ENCODE measurements at places on chromosomes 1 and 21.

- no peak for DNase-seq
These were observed 58.3 kb upstream of the ARTN start for GRCh38 chr1:43875331-43875730.

GRCh38 chr1:235169986-235170385 lies 8.9 kb upstream of the RBM34 start:
- DNase-seq: no peak

DNA sequence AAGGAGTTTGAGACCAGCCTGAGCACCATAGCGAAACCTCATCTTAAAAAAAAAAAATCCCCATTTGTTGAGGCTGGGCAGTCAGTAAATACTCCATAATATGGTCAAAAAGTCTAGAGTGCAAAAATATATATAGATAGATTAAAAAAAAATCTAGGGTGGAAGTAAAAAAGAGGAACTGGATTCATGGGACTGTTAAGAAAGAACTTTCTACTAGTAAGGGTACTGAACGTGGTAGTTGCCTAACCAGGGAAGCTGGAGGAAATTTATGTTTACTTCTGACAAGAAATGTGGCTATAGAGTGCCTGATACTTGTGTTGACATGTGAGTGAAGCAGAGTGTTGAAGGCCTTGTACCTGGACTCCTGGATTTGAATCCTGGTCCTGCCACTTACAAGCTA lies 265.9 kb upstream of the FAM78B start:
- no peak for DNase-seq

- no peak for DNase-seq
These were observed 345.4 kb downstream of the HHAT start for GRCh38 chr1:210674151-210674550.

DNA sequence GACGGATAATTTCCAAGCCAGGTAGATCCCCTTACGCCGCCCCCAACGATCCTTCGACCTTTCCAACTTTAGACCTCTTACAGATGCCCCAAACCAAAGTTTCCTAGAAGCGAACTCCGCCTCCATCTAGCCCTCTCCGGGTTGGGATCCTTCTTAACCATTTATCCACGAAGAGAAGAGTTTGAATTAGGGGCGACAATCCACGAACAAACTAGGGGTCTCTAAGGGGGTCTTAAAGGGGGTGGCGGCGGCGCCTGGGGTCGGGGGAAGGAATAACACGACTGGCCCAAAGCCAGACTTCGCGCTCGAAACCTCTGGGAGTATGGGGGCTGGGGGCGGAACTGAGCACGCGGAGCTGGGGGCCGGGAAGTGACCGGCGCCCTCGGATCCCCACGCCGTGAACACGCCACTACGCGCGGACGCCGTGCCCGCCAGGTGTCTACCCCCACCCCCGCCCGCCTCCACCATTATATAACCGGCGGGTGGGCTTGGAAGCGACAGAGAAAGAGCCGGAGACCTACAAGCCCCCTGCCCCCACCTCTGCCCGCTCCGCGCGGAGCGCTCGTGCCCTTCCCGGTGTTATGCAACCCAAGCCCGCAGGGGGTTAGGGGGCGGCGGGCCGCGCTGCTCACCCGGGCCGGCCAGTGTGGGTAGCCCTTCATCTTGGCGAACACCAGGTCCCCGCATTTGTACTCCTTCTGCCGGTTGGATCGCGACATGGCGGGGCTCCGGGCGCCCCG lies 594 bp downstream of the HDGF start:
- DNase-seq: peak; percentile 30

GRCh38 chr1:161954050-161954449 lies 69.6 kb downstream of the OLFML2B start:
- DNase-seq: no peak
